ENCODE measurements at places on chromosomes 1 and 21.
A peak's percentile ranks its signal among the peaks of the same experiment; 100 is the strongest.

GRCh38 chr21:32329776-32330175, 31.1 kb downstream of the MRAP start:
- peak; percentile 27 for DNase-seq

GRCh38 chr1:111422546-111423391, 4.8 kb downstream of the OVGP1 start:
- peak; percentile 88 for DNase-seq

DNA sequence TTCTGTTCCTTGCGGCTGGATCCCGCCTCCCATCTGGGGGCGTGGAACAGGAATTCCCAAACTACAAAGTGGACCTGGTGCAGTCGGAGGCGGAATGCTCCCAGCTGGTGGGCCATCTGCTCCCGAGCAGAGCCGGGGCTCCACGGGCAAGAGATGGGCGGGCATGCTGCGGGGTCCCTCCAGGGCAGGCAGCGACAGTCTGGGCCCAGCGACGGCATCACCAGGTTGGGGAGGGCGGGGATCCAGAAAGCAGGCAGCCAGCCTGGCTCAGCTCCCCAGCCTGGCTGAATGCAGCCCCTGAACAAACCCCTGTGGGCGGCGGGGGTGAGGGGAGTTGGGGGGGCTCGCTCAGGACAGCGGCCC, 3.6 kb downstream of the MEGF6 start:
- no peak for DNase-seq

- DNase-seq: no peak
These were observed 611.2 kb upstream of the PLXNA2 start for GRCh38 chr1:208855403-208855802.

DNA sequence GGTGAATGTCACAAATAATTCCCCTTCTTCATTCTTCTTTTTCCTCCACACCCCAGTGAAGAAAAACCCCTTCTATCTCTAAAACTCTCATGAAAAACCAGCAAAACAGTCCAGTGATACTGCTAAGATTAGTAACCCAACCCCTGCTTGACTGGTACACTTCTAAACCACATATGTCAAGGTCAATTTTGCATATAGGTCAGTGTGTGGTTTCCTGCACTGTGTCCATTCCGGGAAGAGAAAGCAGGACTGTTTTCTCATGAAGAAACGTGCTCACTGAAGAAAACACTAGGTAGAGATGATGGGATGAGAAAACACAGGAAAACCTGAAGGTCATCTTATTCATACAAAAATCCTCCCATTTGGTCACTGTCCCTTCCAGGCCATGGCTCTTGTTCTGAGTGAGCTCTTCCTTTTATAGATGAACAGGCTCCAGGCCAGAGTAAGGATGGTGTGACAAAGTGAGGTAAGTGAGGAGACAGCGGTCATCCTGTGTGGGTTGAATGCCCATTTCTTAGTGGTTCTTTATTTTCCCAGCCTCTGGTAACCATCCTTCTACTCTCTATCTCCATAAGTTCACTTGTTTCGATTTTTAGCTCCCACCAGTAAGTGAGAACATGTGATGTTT, 122.7 kb downstream of the FASLG start:
- DNase-seq: no peak

DNA sequence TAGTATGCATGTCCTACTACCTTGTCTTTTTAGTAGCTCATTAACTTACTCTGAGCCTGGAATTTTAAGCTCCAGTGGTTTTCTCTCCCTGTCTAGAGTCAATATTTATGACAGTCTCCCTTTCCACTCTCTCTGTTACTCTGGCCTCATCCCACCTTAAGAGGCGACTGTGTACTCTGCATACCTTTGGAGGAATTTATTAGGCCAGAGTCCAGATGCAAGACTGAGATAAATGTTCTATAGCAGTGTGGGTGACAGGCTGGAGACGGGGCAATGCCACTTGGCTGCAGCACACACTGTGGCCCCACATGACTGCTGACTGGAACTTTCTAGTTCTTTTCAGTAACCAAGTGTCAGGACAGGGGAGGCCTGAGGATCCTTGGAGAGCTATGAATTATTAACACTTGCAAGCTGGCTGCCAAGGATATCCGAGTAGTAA, 4.1 kb upstream of the PDZK1 start:
- DNase-seq: peak; percentile 95
